ENCODE measurements at places on chromosomes 13 and 19.

DNA sequence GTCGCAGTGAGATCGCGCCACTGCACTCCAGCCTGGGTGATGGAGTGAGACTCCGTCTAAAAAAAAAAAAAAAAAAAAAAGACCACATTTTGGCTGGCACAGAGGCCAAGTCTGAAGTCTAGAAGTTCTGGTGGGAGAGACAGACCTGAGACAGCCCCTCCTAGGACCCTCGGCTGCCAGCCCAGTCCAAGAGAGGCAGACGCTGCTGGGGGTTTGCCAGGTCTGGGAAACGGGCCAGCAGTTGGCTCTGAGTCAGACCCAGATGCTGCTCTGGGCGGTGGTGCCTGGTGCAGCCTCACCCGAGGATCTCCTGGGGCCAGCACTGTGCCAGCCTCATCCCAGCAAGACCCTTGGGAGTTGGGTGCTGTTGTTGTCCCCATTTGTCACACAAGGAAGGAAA lies 5.8 kb downstream of the FCHO1 start:
- no peak for DNase-seq

DNA sequence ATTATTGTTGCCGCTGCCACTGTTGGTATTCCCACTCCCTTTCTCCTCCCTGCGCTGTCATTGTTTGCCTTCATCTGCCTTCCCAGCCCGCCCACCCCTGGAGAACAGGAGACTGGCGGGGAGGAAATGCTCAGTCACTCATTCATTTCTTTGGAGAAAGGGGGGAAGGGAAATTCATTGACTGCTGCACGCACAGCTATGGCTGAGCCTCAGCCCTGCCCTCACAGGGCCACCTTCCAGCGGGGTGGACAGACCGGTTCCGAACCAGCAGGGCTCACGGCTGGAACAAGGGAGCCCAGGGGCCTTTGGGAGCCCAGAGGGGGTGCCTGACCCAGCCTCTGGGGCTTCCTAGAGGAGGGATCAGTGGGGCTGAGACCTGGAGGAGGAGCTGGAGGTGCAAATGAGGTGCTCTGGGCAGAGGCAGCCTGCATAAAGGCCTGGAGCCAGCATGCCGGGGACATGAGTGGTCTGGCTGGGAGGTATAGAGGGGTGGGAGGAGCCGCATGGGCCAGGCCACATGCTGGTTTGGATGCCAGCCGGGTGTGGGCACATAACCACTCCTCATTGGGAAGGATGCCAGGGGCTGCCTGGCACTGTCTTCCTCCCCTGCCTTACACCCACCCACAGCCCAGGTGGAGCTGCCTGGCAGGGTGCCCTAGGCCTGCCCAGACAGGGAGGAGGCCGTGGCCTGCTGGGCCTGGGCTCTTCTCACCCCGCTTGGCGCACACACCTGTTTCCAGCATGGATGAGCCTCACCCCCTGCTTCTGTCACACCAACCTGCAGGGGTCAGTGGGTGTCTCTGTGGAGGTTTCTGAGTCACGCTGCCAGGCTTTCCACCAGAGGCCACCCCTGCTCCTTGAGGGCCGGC lies 26.8 kb downstream of the PPP5C start:
- DNase-seq: no peak

- DNase-seq: no peak
These were observed 1729.7 kb downstream of the PCDH9 start for GRCh38 chr13:65500481-65500880.

DNA sequence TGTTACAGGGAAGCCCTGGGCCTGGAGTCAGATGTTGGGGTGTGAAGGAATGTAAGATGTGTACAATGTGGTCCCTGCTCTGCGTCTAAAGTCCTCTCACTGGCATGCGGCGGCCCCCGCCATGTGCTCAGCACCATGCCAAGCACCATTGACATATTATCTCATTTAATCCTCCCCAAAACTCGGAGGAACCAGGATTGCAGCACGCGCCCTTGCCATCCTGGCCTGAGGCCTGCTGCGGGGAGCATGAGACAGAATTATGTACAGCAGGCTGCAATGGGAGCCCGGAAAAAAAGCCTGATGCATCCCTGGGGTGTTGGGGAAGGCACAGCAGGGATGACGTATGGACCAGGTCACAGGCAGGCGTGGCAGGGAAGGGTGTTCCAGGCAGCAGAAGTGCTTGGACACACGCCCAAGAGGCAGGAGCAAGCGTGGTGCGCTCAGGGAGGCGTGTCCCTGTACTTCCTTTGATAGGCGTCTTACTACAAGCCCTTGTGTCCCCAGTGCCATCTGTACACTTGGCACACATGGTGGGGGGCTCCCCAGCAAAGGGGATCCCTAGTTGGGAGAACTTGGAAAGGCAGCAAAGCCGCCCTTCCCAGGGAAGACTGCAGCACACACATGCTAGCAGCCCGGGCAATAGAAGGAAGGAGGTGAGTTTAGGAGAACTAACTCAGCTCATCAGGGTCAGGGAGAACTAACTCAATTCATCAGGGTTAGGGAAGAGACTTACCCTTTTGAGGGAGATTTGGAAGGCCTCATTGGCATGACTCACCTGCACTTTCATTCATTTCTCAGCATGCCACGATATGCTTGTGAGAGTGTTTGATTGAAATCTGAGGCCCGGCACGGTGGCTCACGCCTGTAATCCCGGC lies 3.4 kb downstream of the EVI5L start:
- no peak for DNase-seq

GRCh38 chr13:39012608-39013007 lies 22.0 kb upstream of the STOML3 start:
- no peak for DNase-seq

DNA sequence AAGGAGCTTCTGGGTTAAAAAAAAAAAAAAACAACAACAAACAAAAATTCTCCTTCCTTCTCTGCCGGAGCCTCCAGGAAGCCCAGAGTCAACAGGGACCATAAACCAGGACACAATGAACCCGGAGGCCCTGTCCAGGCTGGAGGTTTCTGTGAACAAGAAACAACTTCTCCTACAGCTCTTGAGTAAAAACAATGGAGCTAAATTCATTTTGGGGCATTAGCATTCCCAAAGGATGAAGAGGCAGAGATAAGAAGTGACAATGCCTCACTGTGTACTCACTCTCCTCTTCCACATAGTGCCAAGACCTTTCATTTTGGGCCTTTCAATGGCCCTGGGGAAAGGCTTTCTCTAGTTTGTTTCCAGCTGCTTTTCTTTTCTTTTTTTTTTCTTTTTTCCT lies 9.0 kb downstream of the RHPN2 start:
- DNase-seq: no peak

Data from stimulated activated CD4-positive, alpha-beta T cell treated with anti-CD3 and anti-CD28 coated beads, Interleukin-1b, Interleukin-23, amount 100 ng/mL, for 24 hours (primary cell).